ENCODE measurements at places on chromosomes 11 and 22.

DNA sequence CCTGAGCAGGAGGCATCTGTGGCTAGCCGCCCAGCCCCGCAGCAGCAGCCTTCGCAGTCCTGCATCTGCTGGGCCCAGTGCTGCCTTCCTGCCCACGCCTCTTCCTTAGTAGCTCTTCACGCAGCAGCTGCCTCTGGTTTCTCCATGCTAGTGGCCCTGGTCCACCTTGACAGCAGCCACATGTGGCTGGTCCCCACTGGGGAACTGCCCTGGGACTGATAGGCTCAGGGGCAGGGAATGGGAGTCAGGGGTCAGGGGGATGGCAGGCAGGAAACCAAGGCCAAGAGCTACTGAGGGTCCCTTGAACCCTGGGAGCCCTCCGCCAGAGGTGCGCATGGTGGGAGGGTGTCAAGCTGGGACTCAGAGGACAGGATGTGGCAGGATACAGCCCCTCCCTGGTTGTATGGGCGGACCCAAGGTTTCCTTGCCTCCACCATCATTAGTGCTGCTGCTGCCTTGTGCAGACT lies 99.4 kb upstream of the PITPNB start:
- no peak for DNase-seq

- no peak for DNase-seq
Measured at GRCh38 chr11:73189315-73189714, 28.8 kb upstream of the P2RY2 start.

DNA sequence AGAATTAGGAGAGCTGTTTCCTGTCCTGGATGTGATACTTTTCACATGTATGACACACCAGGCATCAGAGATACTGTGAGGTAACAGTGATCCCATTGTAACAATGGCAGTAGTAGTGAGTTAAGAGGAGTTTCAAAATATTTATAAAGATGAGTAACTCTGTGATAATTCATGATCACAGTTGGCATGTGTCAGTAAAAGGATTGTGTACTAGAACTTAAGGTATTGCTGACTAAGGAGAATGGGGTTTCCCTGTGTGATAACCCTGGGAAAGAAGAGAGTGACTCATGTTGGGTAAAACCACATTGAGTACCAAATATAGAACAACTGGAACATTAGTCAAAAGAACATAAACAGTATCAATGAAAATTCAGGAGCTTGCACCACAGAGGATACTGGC lies 22.9 kb upstream of the SLC5A1 start:
- no peak for DNase-seq

DNA sequence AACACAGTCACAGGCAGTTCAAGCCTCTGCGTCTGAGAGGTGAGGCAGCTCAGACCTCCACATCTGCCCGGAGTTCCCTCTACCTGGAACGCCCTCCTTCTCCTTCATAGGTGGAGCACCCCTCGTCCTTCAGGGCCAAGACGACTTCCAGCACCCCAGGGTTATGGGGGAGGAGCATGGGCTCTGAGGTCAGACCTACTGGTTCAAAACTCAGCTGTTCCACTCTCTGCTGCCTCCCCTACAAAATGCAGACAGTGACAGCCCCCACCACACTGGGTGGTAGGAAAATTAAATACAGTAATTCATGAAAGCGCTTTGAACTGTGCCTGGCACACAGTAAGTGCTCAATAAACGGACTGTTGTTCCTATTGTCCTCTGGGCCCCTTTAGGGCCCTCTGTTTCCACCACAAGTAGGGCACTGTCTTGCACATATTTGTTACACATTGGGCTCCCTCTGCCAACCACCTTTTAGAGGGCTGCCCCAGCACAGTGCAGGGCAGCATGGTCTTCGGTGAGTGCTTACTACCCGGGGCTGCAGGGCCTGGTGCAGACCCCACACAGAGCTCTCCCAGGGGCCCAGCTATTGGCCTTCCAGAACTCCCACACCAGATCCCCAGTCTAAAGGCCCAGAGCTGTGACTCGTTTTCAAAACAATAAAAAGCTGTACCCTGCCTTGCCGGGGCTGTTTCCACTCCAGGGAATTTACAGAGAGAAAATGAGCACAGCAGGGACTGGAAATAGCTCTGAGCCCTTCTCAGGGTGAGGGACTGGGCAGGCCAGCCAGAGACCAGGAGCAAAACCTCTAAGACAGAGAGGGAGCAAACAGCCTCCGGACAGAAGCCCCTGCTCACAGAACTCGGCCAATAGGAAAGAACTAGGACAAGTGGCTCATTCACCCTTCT lies 2.5 kb downstream of the TMEM184B start:
- DNase-seq = no peak

GRCh38 chr11:1739576-1739975 lies 10.8 kb downstream of the IFITM10 start:
- DNase-seq = no peak

DNA sequence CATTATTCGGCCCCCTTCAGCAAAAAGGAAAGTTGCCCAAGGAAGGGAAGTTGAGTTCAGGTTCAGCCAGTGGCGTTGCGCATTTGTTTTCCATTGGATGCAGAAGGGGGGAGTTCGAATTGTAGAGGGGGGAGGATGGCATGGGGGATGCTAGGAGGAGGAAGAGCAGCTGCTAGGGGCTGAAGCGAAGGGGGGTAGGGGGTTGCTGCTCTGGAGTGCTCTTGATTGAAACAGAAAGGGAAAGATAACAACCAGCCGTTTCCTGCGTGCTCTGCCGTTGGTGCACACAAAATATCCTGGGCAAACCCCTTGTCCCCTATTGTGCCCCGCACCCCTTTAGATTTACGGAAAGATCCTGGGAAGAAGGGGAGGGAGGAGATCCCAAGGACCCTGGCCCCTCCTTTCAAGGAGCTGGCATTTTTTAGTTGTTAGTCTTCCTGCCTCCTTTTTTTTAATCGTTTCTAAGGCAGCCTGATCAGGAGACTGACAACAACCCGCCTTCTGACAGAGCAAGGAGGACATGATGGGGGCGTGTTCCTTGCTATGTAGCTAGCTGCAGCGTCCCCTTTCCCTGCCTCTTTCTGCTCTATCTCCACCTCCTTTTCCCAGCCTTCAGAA lies 2.1 kb downstream of the KMT2A start:
- DNase-seq = peak; percentile 46

- no peak for DNase-seq
Measured at GRCh38 chr11:119103793-119104192, 2.1 kb upstream of the DPAGT1 start.

GRCh38 chr11:70578831-70579230 lies 180.5 kb downstream of the CTTN start:
- no peak for DNase-seq

DNA sequence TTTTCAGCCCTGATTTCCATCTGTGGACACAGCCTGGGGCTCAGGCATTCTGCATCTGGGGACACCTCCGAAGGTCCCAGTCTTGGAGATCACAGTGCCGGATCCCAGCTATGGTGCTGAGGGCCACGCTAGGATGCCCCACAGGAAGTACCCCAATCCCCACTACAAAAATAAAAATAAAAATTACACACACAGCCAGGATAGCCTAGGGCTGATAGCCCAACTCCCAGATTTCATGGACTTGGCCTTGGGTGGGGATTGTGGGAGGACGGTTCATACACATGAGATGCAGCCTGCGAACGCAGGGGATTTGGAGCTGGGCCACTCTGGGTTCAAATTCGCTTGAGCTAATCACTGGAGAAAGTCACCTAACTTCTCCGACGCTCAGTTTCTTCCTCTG lies 237.7 kb downstream of the BUD13 start:
- DNase-seq = no peak

GRCh38 chr22:23113067-23113846 lies 28.5 kb downstream of the RSPH14 start:
- DNase-seq = no peak

- no peak for DNase-seq
Measured at GRCh38 chr22:30284172-30284571, 5.1 kb downstream of the CASTOR1 start.

DNA sequence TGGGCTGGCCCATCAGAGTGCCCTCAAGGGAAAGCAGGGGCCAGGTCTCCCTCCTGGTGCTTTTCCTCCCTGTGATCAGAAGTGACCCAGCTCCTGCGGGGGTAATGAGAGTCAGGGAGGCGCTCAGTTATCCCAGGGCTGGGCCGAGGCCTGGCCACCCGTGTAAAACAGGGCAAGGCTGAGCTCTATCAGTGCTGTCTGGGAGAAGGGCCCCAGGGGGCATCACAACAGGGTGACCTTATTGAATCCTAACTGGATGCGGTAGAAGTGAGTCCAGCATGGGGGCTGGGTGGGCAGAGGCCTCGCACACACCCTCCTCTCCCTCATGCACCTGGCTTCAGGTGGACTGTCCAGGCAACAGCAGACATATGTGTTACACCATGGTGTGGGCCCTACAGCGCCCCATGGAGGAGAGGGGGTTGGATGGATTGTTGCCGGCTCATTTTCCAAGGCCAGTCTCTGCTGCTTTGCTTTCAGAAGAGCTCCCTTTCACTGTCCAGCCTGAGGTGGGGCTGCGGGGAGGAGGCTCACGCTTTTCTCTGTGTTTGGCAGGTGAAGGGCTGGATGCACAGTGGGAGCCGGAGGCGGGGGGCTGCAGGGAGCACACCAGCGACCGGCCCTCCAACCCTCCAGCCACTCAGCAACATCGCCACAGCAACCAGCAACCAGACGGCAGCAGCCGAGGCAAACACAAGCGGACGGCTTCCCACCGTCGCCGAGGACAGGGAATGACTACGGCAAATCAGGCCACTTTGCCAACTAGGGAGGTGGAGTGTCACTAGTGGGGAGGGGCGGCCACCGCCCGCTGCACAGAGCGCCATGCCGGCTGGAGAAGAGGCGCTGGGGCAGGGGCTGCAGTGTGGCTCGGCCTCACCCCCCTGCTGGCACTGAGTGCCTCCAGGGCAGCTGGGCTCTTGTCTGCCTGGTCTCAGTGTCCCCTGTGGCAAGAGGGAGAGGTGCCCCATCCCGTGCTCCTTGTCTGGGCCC lies 24.7 kb downstream of the GNAZ start:
- DNase-seq = no peak

DNA sequence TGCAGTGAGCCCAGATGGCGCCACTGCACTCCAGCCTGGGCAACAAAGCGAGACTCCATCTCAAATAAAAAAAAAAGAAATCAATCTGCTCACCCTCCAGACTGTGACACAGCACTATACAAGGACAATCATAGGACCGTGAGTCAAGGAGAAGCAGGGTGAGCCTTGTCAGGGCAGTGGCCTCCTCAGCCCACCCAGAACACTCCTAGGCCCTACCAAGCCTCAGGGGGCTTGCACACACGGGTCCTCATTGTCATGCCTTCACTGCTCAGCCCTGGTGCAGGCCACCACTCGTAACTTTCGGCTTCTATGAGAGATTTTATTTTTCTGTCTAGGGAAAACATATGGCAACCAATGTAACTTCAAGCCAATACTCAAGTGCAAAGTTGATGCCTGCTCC lies 35.8 kb downstream of the DGCR2 start:
- DNase-seq = no peak

- no peak for DNase-seq
Measured at GRCh38 chr11:75858042-75858441, 43.0 kb downstream of the UVRAG start.

DNA sequence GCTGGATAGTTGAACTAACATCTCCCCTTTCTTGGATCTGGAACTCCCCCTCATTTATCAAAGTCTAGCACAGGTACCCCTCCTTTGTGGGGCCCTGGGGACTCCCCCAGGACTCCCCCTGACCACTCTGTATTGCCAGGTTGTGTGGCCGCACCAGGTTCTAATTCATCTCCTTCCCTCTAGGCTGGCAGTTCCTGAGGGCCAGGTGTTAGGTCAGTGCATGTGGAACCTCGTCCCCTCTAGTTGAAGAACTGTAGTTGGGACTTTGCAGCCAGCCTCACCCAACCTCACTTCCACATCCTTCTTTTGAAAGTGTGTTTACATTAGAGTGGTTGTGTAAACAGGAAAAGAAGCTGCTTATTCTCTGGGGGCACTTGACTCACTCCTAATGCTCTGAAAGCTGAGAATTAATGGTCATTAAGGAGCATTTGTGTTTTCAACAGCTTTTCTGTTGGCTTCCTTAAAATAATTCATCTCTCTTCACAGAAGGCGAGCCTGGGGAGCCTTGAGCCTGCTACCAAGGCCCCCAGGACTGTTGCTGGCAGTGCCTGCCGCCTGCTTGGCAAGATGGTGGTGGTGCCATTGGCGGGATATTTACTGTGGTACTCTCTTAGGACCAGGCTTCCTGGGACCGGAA lies 11.8 kb downstream of the UPB1 start:
- DNase-seq = no peak

GRCh38 chr11:15888556-15889345 lies 467.6 kb downstream of the SOX6 start:
- no peak for DNase-seq

- DNase-seq = no peak
Measured at GRCh38 chr11:68505596-68505995, 45.0 kb downstream of the PPP6R3 start.

GRCh38 chr22:43388420-43388851 lies 23.4 kb upstream of the MPPED1 start:
- peak; percentile 84 for DNase-seq

- no peak for DNase-seq
Measured at GRCh38 chr11:46560300-46560991, 33.4 kb downstream of the AMBRA1 start.

DNA sequence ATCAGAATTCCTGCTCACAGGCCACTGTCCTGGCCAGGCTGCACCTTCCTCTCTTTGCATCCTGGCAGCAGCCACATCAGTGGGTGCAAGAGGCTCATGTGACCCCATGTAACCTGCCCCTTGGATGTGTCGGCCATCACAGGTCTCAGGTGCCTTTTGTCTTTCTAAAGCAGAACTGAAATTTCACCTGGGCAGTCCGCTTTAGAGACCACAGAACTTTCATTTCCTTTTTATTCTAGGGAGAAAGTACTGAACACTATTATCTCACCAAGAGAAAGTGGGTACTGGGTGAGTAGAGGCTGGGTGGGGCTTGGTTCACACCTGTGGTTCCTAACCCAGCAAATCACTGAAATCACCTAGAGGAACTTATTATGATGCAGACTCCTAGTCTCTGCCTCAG lies 51.7 kb upstream of the NUP160 start:
- no peak for DNase-seq

DNA sequence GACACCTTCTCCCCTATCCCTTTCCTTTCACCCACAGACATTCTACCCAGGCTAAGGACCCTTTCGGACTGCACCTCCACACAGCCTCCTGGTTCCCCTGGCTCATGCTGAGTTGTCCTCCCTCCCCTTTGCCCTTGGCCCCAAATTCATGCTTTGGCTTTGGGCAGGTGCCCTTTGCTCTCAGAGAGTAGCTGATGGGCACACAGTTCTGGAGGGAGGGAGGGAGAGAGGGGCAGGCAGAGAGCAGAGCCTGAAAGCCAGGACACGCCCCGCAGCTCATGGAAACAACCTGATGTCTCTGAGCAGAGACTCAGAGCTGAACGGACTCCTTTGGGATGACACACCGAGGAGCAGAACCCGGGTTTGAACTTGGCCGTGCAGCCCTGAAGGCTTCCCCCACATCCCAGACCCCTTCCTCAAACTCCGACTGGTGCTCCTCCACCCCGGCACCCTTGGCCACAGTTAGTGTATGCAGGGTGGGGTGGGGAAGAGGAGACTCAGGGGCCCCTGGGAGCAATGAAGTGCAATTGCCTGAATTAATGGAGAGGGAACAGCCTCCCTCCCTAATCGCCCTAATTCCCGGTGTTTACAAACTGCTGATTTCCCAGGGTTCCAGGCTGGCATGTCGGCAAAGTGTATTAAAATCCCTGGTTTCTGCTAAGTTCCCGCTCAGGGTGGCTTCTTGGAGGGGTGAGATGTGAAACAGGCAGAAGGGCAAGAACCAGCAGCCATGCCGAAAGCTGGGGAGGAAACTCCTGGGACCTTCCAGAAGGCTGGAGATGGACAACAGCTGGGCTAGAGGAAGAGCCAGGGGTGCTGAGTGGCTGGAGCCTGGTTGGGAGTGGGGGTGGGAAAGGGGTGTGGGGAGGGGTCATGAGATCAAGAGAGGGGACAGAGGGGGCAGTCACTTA lies 71.2 kb upstream of the SHISAL1 start:
- no peak for DNase-seq

GRCh38 chr11:74322667-74323066 lies 11.2 kb upstream of the P4HA3 start:
- no peak for DNase-seq

Measured in dorsolateral prefrontal cortex (tissue), 122 donors.